Stomach (tissue), 19 donors: ENCODE measurements at places on chromosomes 1 and 21.

GRCh38 chr1:230135726-230136125, 68.7 kb downstream of the GALNT2 start:
- no peak overlapping the region for H3K4me3 ChIP-seq
- peaks cover 55% of the 10 kb centered on the region for H3K4me1 ChIP-seq
- no peak for DNase-seq

GRCh38 chr1:85681087-85681486, 27.1 kb downstream of the ZNHIT6 start:
- peaks cover 44% of the 10 kb centered on the region for H3K36me3 ChIP-seq
- DNase-seq: no peak
- no peak overlapping the region for H3K4me3 ChIP-seq
- H3K27me3 ChIP-seq: no peaks in the 10 kb centered on the region
- H3K27ac ChIP-seq: no peak overlapping the region

- peaks cover 18% of the 10 kb centered on the region for H3K27me3 ChIP-seq
- no peaks in the 10 kb centered on the region for H3K36me3 ChIP-seq
- DNase-seq: no peak
- H3K4me3 ChIP-seq: no peak overlapping the region
- peaks cover 19% of the 10 kb centered on the region for H3K4me1 ChIP-seq
These were observed 72.1 kb downstream of the SYT2 start for GRCh38 chr1:202638019-202638700.

DNA sequence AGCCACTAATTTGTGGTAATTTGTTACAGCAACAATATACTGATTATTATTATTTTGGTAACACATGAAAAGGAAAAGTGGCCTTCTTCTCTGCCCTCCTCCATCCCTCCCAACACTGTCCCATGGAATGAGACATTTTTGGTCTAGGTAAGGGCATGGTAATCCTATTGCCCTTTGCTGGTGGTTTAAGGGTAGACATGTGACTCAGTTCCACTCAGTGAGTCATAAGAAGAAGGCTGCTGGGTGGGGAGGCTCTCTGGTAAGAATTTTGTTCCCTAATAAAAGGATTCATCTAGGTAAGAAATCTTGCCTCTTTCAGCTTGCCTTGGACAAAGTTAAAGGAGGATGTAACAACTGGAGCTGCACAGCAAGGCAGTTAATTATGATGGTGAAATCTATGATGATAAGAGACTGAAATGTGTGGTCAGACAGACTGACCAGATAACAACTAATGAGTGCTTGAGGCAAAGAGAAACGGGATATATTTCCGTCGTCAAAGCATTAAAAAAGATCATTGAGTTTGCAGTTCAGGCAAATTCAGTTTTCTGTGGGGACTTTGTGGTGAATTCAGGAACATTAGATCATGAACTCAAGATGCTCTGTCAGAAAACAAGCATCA, 232.0 kb upstream of the KCNK2 start:
- H3K27ac ChIP-seq: no peak overlapping the region
- no peaks in the 10 kb centered on the region for H3K36me3 ChIP-seq
- H3K27me3 ChIP-seq: no peaks in the 10 kb centered on the region

DNA sequence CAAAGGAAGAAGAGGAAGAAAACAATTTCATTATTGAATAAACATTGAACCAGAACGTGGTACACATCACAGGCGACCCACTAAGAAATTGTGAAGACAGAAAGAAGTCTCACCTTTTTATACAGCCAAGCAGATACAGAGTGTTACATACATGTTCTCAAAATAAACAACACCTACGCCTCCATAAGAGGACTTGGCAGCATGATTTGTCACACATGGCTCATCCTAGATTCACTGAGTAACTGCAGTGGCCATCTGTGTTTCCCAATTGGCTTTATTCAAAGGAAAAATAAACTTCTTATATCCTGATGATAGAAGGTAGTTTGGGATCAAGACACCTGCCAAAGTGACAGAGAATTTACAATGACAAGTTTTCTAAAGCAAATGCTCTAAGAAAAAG, 7.6 kb upstream of the KRTAP19-8 start:
- no peaks in the 10 kb centered on the region for H3K36me3 ChIP-seq
- DNase-seq: no peak
- H3K4me3 ChIP-seq: no peak overlapping the region

DNA sequence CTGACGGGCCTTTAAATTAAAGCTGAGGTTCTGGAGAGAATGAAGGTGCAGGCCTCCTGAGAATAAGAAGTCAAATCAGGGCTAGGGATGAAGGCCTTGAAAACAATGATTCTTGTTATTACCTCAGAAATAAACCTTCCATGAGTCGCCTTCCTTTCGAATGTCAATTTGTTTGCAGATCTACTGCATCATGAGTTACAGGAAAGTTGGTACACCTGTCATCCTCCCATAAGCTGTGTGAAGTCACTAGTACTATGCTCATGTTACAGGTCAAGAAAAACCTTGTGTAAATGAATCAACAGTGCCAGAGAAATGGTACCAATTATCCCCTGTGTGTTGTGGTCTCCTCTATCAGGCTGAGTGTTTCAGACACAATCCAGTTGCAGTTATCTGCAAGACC, 281.2 kb upstream of the PLXNA2 start:
- no peak for DNase-seq
- H3K4me3 ChIP-seq: no peak overlapping the region
- no peak overlapping the region for H3K27ac ChIP-seq

DNA sequence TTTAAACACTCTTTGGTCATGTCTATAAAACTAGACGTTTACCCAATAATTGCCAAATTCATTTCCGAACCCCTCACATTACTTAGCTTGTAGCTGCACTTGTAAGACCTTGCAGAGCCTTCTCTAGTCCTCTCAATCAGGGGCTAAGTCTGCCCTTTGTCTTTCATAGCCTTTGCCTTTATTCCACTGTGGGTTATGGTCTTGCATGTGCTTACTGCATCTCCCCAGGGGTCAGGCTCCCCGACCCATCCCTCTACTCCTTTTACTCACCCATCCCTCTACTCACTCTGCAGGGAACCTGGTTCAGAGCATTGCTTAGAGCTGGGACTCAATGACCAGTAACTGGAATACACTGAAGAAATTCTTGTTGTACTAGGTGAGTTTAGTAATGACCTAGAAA, 235.4 kb downstream of the PCP4 start:
- no peak for DNase-seq
- H3K27ac ChIP-seq: no peak overlapping the region
- no peaks in the 10 kb centered on the region for H3K36me3 ChIP-seq
- H3K27me3 ChIP-seq: no peaks in the 10 kb centered on the region
- H3K4me3 ChIP-seq: no peak overlapping the region

DNA sequence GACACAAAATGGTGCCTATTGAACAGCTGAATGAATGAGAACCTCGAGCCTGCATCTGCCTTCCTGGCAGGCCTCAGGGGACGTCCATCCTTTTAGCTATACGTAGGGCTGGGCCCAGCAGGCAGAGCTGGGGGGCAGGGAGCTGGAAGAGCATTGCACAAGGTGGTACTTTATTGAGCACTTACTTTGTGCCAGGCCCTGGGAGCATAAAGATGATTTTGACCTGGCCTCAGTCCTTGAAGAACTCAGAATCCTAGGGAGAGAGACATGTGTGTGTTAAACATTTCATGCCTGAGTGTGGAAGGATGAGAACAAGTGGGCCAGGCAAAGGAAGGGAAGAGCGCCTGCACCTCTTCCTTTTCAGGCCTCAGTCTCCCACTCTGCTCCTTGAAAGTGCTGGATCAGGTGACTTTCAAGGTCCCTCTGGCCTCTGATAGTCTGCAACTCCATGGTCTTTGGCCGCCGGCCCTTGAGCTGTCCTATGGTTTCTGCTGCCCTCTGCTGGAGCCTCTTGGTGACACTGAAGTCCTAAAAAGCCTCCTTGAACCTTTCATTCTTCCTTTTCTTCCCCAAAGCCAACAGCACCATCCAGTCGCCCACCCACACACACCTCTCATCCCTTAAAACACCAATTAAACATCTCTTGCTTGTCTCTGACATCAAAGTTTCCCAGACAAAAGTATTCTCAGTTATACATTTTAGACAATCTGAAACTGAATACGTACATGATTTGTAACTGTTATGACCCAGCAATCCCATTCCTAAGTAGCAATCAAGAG, 3.5 kb upstream of the PEAR1 start:
- no peak overlapping the region for H3K27ac ChIP-seq
- no peaks in the 10 kb centered on the region for H3K36me3 ChIP-seq
- H3K4me3 ChIP-seq: no peak overlapping the region
- H3K27me3 ChIP-seq: peaks cover 5% of the 10 kb centered on the region
- peak; percentile 91 for DNase-seq

- no peak overlapping the region for H3K4me3 ChIP-seq
- no peaks in the 10 kb centered on the region for H3K27me3 ChIP-seq
- H3K36me3 ChIP-seq: no peaks in the 10 kb centered on the region
These were observed 1814.0 kb downstream of the PLA2G4A start for GRCh38 chr1:188642704-188643103.

GRCh38 chr1:218755128-218755527, 410.0 kb downstream of the TGFB2 start:
- no peaks in the 10 kb centered on the region for H3K4me1 ChIP-seq
- H3K27ac ChIP-seq: no peak overlapping the region
- H3K27me3 ChIP-seq: no peaks in the 10 kb centered on the region
- H3K36me3 ChIP-seq: no peaks in the 10 kb centered on the region
- DNase-seq: no peak

- H3K36me3 ChIP-seq: no peaks in the 10 kb centered on the region
- H3K4me3 ChIP-seq: no peak overlapping the region
- H3K27me3 ChIP-seq: peaks cover 28% of the 10 kb centered on the region
- H3K27ac ChIP-seq: no peak overlapping the region
- H3K4me1 ChIP-seq: peaks cover 9% of the 10 kb centered on the region
These were observed 57.1 kb upstream of the ID3 start for GRCh38 chr1:23616292-23616824.

GRCh38 chr1:245096311-245097066, 58.3 kb upstream of the KIF26B start:
- DNase-seq: no peak
- H3K27me3 ChIP-seq: no peaks in the 10 kb centered on the region
- no peak overlapping the region for H3K4me3 ChIP-seq
- H3K27ac ChIP-seq: no peak overlapping the region
- H3K4me1 ChIP-seq: peaks cover 5% of the 10 kb centered on the region
- no peaks in the 10 kb centered on the region for H3K36me3 ChIP-seq
